Activated CD4-positive, alpha-beta T cell treated with anti-CD3 and anti-CD28 coated beads for 36 hours (primary cell): ENCODE measurements at places on chromosomes 6 and 20. TPM values are rescaled to one million over a fixed set of nuclear protein-coding genes. Genes with fewer than 3 reads are reported as not detected.

Gene ID1
- total RNA-seq: 2.2 TPM

Gene RGS17
- total RNA-seq: not detected

Gene ZNF391
- 4.3 TPM for total RNA-seq

Gene TMEM217
- total RNA-seq: 2.5 TPM

Gene SIRPD
- not detected for total RNA-seq

Gene HCK
- not detected for total RNA-seq

Gene RFX6
- total RNA-seq: not detected

Gene FAM209B
- 0.43 TPM for total RNA-seq

Gene TFAP2D
- total RNA-seq: not detected

Gene INSM1
- total RNA-seq: 6.8 TPM

Gene COL19A1
- not detected for total RNA-seq

Gene ISM1
- 0.48 TPM for total RNA-seq

GRCh38 chr6:160398674-160399271 lies 50.6 kb downstream of the SLC22A3 start:
- DNase-seq: no peak

DNA sequence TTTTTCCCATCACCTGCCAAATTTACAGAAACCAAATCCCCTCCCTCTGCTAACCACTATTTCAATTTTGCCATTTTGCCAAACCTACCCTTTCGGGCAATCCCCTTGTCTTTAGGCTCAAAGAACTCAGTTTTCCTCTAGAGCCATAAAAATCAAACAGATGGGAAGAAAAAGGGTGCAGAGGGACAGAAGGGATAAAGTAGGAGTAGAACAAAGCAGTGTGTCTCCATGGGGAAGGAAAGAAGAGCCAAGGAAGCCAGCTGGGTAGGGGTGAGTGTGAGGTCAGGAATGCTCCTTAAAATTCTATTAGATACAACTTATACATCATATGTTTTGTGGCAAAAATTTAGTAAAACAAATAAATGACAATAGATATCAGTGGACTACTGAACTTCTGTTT lies 316.5 kb downstream of the BTBD9 start:
- DNase-seq: no peak

DNA sequence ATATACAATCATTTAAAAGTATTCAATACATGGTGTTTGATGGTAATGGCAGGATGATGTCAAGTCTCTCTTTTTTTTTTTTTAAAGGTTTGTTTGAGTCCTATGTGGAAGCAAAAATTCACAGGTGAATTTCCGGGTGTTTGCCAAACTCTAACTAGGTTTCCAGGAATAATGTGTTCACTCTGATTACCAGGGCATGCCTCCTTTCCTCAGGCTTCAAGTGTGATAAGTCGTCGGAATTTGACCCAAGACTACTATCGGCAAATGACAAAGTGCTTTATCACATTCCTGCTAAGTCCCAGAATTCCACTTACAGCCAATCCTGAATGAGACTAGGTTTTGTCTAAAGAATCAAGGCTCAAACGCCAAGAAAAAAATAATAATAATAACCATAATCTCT lies 7.3 kb downstream of the OARD1 start:
- no peak for DNase-seq

- no peak for DNase-seq
Measured at GRCh38 chr20:53570446-53571276, 23.0 kb downstream of the ZNF217 start.

- no peak for DNase-seq
Measured at GRCh38 chr6:166584853-166585429, 1.5 kb downstream of the RAMACL start.

GRCh38 chr6:120383681-120384080 lies 950.6 kb downstream of the TBC1D32 start:
- DNase-seq: no peak

DNA sequence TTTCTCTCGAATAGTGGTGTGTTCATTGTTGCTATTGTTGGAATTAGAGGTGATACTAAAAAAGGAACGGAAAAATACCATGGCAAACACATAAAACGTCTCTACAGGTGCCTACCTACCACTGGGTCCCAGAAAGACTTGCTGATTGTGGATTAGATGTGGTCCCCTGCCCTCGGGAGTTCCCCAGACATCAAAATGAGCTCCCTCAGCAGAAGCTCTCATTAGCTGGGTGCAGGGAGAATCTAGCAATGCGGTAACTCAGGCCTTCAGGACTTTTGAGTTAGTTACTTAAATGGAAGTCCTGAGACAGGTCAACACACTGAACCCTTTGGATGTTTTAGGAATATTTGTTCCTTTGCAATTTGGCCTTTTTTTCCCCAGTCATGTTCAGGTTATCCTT lies 6.1 kb downstream of the IRF4 start:
- DNase-seq: no peak

DNA sequence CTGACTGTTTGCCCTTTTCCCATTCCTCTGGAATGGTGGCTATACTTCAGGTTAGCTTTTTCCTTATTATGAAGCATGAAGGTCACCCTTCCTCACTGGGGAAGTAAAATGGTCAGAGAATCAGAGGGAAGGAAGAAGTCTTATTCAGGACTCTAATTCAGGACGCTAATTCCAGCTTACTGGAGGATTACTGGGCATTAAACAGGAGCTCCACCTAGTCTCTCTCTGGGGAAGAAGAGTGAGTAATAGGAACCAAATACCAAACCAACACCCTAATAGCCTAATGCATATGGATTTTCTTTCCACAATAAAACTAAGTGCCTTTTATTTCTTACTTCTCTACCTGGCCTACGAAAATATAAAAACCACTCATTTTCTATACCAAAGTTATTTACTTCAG lies 10.1 kb downstream of the CRISP1 start:
- no peak for DNase-seq

DNA sequence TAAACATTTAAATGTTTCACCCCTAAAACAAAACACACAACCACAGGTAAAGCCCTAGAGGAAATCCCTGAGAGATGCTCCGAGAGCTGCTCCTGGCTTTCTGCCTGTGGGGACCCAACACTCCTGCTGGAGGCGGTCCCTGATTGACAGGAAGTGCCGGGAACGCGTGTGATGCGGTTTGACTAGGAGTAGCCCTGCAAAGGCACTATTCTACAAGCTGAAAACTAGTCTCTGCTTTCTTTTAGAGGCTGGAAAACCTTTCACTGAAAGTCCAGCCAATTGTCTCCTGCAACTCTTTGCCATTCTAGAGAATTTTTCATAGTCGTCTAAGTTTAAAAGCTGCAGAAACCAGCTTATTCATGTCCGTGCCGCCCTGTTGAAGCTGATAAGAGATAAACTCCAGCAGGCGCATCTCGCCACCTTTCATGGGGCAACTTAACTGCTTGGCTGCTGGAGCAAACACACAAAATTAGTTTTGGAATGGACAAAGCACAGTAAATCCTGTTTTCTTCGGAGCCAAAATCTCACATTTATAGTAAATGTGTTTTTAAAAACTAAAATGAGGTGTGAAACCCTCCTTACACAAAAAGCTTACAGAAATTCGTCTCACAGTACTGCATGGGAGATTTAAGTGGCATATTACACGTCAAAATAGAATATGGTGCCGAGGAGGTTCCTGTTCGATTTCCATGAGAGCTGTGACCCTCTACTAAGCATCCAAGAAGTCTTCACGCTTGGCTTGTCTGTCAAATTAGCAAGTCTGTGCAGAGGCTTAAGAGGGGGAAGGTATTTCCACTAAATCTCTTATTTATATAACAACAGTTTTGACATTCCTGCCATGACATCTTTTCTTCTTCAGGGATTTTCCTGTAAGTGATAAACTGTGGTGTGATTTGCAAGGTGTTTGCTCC lies 46.9 kb downstream of the DACT2 start:
- no peak for DNase-seq

DNA sequence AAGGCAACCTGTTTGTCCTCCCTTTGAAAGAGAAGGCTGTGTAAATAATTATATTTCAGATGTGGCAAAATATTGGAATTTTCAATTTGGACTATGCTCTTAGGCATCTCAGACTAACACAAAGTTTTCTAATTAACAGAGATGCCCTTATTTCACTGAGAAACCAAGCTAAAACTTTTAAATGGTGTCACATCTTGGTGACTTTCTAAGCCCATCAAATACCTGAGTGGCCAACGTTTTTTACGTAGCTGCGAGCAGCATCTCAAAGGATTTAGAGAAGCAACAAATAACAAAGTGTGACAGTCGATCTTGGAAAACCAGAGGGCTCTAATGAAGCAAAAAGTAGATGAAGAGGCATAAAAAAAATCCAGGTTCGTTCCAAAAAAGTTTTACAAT lies 3.4 kb upstream of the HEY2 start:
- DNase-seq: no peak

DNA sequence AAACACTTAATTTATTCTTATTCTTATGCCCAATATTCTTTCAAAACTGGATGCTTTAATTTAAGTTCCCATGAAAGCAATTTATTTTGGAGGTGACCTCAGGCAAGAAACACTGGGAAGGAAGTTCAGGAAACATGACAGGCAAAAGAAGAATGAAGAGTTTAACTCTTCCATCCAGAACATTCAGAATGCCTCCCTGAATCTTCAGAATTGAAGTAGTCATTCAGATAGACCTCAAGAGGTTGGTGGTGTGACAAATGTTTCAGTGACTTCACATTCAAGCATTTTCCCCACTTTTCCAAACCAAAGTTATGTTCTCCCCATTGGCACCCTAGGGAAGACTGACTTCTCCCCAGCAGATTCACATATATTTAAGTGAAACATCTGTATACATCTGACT lies 110.5 kb downstream of the HAO1 start:
- no peak for DNase-seq

DNA sequence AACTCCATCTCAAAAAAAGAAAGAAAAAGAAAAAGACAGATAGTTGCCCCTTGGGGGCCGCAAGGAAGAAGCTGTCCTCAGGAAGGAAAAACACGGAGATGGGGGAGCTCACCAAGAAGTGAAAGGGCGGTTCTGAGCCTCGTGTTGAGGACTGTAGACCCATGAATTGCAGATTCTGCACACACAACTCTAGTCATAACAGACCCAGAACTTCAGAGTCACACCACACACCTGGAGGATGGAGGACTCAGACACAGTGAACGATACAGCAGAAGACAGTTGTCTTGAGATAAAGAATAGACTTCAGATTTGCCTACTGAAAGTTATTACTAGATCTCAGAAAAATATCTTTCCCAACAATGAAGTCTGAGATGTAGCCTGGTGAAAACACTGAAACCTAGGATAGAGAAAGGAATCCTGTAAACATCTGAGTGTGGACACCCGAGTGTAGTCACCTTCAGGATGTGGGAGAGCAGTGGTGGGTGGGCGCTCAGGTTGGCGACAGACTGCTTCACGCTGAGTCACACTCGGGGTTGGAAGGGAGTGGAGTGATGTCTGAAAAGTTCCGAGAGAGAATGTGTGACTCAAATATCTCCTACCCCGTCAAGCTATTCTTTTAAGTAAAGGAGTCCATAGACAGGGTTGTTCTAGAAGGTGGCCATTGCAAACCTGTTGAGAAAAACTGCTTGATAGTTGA lies 88.1 kb downstream of the MAP3K4 start:
- peak; percentile 84 for DNase-seq

- no peak for DNase-seq
Measured at GRCh38 chr6:125196613-125197012, 43.0 kb downstream of the TPD52L1 start.

- no peak for DNase-seq
Measured at GRCh38 chr6:159520002-159520401, 173.0 kb downstream of the SOD2 start.

DNA sequence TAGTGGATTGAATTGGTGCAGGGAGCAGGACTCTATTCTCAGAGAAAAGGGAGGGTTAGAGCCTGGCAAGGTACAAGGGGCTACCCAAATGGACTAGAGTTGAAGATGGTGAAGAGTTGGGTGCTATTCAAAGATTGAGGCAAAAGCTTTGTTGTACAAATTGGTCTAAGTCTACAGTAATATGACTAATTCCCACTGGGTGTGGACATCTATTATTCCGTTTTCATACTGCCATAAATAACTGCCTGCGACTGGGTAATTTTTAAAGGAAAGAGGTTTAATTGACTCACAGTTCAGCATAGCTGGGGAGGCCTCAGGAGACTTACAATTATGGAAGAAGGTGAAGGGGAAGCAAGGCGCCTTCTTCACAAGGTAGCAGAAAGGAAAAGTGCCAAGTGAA lies 266.3 kb downstream of the TPBG start:
- DNase-seq: no peak

- DNase-seq: peak; percentile 60
Measured at GRCh38 chr20:17859616-17860232, 108.9 kb downstream of the SNX5 start.

DNA sequence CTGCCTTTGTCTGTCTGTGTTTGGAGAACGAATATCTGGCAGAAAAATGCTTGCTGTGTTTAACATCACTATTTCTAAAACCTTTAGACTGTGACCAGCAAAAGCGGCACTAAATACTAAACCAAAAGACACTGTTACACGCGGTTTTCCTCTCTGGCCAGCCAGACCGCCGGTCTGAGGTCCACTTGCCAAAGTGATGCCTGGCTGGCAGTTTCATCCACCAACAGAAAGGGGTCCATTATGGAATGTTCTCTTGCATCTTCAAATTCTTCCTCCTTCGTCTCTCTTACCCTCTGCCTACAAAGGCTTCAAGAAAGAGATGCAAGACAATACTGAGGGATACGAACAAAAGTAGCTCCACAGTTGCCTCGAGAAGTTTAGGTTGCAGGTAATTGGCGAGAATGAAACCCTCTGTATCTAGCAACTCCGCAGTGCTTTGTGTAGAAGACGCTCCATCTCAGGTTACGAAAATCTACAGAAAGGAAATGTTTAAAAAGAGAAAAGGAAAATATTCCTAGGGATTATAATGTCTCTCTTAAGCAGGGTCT lies 176.6 kb downstream of the TRIM27 start:
- no peak for DNase-seq

- no peak for DNase-seq
Measured at GRCh38 chr20:44174996-44175765, 11.8 kb downstream of the JPH2 start.

GRCh38 chr6:127013865-127014264 lies 104.6 kb upstream of the RSPO3 start:
- DNase-seq: no peak

- no peak for DNase-seq
Measured at GRCh38 chr20:23434521-23435313, 4.8 kb upstream of the CSTL1 start.

- DNase-seq: no peak
Measured at GRCh38 chr6:149331871-149332270, 14.4 kb downstream of the TAB2 start.

DNA sequence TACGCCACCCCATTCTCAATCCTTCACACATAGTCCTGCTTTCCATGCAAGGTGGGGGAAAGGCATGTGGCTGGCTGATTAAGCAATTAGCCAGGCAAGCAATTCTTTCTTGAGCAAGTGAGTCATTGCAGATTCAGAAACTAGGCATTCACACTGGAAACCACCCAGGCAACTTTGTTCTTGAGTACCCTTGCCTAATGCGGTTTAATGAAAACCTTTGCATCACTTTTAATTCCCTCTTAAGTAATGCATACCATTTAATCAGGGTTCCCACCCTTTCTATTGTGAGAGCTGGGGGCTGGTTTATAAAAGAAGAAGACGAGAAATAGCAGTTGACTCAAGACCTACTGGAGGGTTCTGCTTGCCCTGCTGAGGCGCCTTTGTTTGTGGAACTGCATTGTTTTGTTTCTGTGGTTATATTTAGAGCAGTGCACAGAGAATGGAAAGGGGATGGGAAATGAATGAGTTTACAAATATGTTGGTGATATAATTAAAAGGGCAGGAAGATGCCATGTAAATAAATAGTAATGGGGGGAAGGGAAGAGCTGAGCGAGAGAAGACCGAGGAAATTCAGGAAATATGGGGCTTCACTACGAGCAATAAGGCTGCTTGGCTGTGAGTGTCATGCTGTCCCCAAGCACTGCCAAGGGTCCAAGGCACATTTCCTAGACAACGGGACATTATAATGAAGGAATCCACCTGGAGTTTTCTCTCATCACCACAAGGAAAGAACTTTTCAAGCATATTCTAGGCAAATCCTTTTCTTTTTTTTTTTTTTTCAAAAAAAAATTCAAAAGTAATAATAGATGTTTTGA lies 48.8 kb upstream of the TSHZ2 start:
- DNase-seq: peak; percentile 13
